NCI-H1694 treated with DMSO at 0.1 percent for 48 hours (cell line): ENCODE measurements at places on chromosomes 3 and 15.

- DNase-seq: no peak
Measured at GRCh38 chr3:31402117-31402516, 130.6 kb upstream of the STT3B start.

GRCh38 chr15:37072181-37072580 lies 28.2 kb downstream of the MEIS2 start:
- no peak for DNase-seq

DNA sequence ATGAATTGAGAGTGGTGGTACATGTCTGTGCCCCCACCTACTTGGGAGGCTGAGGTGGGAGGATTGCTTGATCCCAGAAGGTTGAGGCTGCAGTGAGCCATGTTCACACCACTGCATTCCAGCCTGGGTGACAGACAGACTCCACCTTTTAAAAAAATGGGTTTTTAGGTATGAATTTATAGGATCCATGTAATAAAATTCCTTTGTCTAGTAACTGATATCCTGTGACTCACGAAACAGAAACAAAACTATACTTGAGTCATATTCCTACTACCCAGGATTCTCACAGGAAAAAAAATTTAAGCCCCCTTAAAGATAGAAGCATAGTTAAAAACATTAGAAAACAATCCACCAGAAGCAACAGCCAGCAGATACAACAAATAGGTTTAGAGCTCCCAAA lies 10.0 kb upstream of the CRTC3 start:
- no peak for DNase-seq

DNA sequence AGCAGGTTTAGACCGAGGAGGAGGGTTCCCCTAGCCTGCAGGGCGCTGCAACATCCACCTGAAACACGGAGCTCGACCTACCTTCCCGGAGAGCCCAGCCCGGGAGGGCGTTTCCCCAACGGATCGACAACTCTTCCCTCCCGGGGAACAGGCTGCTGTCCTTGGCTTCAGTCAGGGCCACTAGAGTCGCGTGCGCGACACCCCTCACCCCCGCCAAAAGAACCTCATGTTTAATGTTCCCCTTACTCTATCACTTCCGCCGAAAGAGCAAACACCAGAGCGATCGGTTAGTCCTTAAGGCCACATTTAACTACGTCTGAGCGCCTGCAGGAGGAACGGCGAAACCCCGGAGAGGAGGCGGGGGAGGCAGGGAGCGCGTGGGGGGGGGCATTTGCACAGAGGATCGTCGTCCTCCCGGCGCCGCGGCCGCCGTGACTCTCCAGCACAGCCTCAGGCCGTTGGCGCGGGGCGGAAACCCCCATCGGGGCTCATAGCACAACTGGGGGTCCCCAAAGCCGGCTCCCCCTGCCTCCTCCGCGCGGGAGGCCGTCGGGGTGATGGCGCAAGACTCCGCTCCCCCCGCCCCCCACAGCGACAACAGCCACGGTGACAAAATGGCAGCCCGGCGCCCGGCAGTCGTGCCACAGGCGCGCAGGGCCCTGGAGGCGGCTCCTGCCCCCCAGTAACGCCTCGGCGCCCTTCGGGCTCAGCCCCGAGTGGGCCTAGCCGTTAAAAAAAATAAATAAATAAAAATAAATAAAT lies 3.2 kb downstream of the ANP32A start:
- no peak for DNase-seq

- no peak for DNase-seq
Measured at GRCh38 chr3:3200632-3201212, 21.2 kb upstream of the CRBN start.
